Fibroblast of pulmonary artery (primary cell): ENCODE measurements at places on chromosomes 12 and 14.

- DNase-seq, result no peak
These were observed 60.7 kb upstream of the GZMB start for GRCh38 chr14:24694680-24695079.

- DNase-seq, result no peak
These were observed 7.1 kb downstream of the SCNN1A start for GRCh38 chr12:6367969-6368892.

- peak; percentile 55 for DNase-seq
These were observed 279.3 kb upstream of the DDHD1 start for GRCh38 chr14:53432378-53432802.

DNA sequence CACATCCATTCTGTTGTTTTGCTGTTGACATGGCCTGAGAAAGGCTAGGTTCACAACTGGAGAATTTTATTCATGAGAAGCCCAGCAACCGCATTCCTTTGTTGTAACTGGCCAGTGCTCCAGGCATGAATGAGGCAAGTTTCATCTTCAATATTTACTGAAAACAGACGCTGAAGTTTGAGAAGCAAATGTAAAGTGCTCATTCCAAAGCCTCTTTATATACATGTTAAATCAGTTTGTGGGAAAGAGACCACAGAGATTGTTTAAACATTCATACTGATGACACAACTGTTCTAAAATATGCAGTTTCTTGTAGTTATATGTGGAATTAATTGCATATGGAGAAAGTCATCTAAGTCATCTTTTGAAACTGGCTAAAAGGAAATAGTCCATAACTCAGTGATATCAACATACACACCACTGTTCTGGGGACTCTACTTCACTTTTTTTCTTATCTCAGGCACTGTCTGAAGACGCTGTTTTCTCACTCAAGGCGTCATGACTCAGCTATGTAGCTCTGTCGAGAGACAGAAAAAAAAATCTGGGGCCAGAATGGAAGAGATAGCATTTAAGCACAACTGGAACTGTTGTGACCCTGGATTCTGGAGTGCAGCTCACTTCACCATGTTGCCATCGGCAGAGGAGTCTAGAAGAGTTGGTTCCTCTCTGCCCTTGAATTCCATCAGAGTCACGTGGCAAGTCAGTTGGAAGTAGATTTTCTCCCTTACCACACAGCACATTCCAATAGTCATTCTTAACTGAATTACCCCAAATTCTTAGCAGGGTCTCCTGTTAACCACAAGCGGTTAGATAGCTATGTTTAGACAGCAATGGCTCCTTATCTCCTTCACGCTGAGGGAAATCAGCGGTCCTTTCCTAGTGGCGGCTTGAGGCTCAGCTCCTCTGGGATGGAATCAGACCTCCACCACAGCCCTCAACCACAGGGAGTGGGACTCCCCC lies 258.4 kb upstream of the HMGA2 start:
- peak; percentile 91 for DNase-seq

- DNase-seq, result no peak
These were observed 9.8 kb upstream of the FERMT2 start for GRCh38 chr14:52960627-52961026.

- DNase-seq, result peak; percentile 74
These were observed 26.6 kb upstream of the KLRB1 start for GRCh38 chr12:9634177-9634803.

DNA sequence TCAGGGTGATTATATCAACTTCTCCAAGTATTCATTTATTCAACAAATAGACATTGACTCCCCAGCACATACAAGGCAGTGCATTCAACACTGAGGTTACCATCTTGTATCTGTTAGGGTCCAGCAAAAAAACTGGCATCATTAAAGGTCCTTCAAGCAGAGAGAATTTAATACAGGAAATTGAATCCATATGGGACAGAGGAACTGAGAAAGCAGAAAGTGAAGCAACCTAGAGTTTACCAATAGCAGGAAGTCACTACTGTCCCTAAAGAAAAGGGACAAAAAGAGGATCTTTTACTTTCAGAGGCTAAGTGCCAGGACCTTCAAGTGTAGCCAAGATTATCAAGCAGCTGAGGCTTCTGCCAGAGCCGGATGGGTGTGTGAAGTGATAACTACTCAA lies 237.8 kb upstream of the TBX3 start:
- DNase-seq, result no peak

GRCh38 chr12:22116376-22116775 lies 70.4 kb downstream of the CMAS start:
- DNase-seq, result no peak

DNA sequence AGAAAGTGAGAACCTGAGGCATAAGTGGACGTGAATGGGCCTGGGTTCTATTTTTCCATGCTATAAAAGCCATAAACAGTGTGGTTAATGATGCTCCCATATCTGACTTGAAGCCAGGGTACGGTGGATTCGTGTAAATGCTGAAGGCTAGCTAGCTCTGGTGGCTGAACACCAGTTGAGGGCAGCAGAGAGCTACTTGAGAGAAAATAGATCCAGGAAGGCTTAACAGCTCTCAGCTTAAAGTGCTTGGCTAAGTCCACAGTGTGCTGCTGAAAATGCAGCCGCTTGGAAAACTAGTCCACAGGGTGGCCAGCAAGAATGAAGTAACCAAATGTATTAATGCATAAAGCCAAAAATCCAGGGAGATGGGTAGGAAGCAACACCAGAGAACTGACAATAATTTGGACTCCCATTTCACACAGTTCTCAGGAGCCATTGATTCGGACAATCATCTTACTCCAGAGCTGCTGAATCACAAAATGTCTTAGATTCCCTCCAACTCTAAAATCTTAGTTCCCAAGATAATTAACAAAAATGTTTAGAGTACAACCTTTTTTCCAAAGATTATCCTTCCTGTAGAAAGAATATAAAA lies 15.0 kb upstream of the FOXG1 start:
- DNase-seq, result peak; percentile 78

DNA sequence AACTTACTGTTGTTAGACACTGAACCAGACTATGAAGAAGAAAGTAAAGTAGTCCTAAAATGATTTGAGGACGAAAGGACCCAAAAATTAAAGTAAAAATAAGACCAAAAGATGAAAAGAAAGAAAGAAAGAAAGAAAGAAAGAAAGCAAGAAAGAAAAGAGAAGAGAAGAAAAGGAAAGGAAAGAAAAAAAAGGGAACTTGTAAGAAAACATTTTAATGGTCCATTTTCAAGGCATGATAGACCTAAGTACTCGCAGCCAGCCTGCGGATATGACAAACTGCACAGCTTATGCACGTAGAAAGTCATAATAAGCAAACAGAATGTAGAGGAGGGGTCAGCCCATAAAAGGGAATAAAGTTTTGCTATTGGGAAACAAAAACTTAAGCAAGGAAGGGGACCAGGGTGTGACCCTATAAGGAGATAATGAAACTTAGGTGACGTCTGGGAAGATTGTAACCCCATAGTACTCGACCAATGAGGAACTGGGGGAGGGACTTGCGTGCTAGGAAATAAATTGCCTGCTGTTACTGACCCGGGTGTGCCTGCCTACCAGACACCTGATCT lies 59.7 kb downstream of the APOBEC1 start:
- no peak for DNase-seq

DNA sequence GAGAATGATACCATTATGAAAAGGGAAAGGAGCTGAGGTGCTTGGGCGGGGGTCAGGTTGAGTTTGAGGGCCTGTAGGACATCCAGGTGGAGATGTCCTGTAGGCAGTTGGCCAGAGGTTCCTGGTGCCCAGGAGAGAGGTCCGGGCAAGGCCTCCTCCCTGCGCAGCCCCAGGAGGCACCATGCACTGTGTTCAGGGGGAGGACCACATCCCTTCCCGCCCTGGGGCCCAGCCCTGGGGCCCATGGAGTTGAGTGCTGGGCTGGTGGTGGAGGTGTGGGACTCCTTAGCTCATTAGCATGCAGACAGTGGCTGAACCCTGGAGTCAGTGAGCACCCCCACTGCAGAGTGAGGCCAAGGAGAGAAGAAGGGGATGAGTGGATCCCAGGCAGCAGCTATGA lies 5.7 kb upstream of the FAIM2 start:
- DNase-seq, result no peak

- no peak for DNase-seq
These were observed 93.6 kb upstream of the TMTC2 start for GRCh38 chr12:82593143-82593542.

GRCh38 chr14:34465069-34465859 lies 3.2 kb upstream of the SPTSSA start:
- DNase-seq, result peak; percentile 79

- peak; percentile 95 for DNase-seq
These were observed 14.8 kb downstream of the MMP14 start for GRCh38 chr14:22850944-22851764.

- peak; percentile 56 for DNase-seq
These were observed 23.6 kb upstream of the USP44 start for GRCh38 chr12:95574799-95575452.

DNA sequence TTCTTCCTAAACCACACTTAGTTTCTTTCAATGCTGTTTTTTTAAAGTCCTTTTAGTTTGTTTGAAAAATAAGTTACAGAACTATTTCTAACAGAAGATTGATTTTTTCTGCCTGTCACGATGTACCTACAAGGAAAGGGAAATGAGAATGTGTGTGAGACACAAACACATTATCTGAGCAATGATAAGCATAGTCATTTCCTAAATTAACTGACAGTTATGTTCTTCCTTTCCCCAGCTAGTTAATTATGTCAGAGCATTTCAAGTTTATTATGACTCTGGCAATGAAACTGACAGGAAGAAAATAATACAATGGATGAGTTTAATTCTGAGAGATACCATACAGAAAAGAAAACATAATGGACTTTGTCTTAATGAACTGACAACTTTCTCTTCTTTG lies 21.3 kb upstream of the LDHB start:
- no peak for DNase-seq

DNA sequence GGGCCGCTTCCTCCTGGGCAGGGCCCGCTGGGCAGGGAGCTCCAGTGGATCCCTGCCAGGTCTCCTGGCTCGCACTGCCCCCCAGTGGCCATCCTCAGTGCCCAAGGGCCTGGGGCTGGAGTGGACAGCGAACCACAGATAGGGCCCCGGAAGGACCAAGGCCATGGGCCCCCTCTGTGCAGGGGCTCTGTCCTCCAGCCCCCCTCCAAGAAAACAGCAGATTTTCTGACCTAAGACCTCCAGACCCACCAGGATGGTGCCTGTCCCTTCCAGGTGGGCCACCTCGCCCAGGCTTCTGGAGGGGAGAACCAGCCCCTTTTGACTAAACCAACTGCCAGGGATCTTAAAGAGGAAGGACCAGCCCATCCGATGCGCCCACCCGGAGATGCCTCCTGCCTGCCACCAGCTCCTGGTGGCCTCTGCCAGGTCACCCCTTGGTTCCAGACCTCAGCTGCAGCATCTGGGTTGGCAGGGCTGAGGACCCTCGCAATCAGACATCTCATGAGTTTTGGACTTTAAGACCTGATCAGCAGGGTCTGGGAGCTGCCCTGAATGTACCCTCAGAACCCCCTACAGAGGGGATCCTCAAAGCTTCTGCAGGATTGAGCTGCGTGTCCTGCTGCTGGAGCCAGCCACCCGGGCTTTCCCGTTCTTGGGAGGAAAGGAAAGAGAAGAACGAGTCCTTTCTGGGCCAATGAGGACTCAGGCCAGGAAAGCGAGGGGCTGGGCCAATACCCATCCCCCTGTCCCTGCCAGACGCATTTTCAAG lies 325.8 kb upstream of the DIO3 start:
- peak; percentile 52 for DNase-seq

- DNase-seq, result no peak
These were observed 62.4 kb upstream of the ACSS3 start for GRCh38 chr12:81015510-81015909.

- DNase-seq, result no peak
These were observed 8.5 kb upstream of the FKBP11 start for GRCh38 chr12:48933664-48934311.

DNA sequence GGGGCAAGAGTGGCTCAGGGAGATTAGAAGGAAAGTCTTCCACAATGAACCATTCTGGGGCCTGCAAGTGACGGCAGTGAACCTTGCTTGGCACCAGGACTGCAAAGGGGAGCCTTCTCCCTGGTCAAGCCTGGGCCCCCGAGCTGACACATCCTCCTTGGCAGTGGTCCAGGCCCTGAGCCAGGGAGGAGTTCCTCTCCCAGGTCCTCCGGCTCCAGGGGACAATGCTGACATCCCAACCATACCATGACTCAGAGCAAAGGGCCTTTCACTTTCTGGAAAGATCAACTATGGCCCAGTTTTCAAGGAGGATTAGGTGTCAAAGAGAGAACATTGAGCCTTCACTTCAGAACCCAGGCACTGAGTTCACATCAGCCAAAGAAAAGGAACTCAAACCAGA lies 756.5 kb upstream of the TBX3 start:
- DNase-seq, result peak; percentile 75

GRCh38 chr14:68639758-68640574 lies 152.9 kb downstream of the ZFP36L1 start:
- DNase-seq, result no peak

DNA sequence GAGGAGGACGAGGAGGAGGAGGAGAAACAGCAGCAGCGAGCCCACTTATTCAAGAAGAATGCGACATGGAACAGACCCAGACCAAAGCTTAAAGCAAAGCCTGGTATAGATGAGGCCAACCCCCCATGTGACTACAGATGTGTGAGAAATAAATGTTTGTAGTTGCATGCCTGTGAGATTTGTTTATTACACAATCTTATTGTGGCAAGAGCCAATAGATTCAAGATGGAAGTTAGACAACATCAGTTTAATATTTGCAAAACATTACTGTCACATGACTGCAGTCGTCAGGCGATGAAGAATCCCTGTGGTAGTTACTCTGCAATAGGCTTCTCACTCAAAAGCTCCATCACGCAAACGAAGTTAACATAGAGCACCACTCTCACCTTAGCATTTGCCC lies 17.2 kb upstream of the SLC35F4 start:
- DNase-seq, result no peak

GRCh38 chr14:97251491-97252155 lies 454.4 kb downstream of the VRK1 start:
- no peak for DNase-seq

DNA sequence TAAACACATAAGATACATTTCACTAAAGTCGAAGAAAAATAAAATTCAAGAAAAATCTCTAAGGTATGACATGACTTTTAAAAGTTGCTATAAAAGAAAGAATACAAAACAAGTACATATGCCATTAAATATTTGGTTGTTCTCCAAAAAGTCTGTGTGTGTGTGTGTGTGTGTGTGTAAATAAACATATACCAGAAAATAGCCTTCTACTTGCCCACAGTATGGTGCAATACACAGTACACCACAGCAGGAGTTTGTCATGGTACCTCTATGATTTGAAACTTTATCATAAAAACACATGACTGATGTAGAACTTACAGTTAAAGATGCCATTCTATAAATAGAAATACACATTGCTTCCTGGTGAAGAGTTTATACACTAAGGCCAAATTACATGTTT lies 692.7 kb upstream of the MGAT4C start:
- peak; percentile 44 for DNase-seq

DNA sequence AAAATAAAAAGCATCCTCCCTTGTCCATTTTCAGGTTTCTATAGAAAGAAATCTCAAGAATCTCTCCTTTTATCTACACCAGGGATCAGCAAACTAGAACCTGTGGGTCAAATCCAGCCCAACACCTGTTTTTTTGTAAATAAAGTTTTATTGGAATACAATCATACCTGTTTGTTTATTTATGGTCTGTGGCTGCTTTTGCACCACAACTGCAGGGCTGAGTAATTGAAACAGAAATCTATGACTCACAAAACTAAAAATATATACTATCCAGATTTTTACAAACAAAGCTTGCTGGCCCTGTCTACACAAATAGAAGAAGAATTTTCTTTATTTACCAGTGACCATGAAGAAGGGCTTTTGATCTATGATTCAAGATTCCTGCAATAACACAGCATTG lies 95.1 kb upstream of the COCH start:
- DNase-seq, result peak; percentile 3

GRCh38 chr14:96136371-96137005 lies 68.2 kb upstream of the BDKRB2 start:
- DNase-seq, result peak; percentile 68

GRCh38 chr12:107761502-107761904 lies 566 bp upstream of the PRDM4 start:
- no peak for DNase-seq
